ENCODE measurements at places on chromosomes 1 and 21.
A peak's percentile ranks its signal among the peaks of the same experiment; 100 is the strongest.

- DNase-seq, result peak; percentile 66
Observed at GRCh38 chr1:59332983-59333382, 36.1 kb downstream of the FGGY start.

DNA sequence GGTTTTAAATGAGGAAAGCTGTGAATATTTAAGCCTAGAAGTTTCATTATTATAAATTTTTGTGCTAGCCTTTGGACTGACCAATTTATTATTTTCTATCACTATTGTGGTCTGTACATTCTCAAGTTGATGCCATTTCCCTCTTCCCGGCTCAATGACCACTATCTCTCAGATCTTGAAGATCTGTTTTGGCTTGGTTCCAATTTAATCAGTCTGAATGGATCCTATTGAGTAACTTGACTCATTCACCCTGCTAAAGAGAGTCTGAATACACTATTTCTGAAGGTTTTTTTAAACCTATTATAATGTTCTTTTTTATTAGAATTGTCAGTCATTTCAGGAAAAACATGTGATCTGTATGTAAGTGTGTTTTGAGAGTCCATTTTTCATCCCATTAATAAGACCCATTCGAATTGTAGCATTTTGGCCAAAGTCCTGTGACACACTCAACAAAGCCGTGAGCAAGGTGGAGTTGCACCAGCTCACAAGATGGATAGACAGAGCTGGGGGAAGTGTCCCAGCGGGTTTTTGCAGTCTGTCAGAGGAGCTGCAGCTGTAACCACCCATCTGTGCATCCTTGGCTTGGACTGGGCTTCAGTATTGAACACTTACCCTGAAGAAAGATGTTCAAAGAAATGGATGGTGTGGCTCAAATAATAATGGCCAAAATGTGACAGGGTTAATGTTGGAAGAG is 145.6 kb downstream of the NFIA start:
- no peak for DNase-seq

GRCh38 chr1:234773936-234774677 is 164.1 kb upstream of the IRF2BP2 start:
- no peak for DNase-seq

DNA sequence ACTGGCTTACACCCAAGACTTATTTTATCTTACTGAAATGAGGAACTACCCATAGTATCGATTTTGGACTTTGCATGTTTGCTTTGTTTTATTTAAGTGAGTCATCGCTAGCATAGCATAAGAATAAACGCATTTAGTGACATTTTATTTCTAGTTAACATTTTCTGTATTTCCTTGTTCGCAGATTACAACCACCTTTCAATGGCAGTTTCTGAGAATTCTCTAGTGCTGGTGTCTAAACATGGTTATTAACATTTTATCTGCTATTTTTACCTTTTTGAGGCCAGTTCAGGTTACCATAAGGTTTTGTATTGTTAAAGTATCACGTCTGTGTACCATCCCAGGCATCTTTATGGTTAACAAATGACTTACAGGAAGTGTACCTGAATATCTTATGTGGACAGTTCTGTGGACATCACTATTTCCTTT is 24.5 kb downstream of the EEIG2 start:
- no peak for DNase-seq

- no peak for DNase-seq
Observed at GRCh38 chr21:15077529-15078145, 12.8 kb upstream of the NRIP1 start.
